ENCODE measurements at places on chromosomes 4 and X.

GRCh38 chr4:77826275-77826674 lies 7.1 kb upstream of the CNOT6L start:
- DNase-seq, result no peak

DNA sequence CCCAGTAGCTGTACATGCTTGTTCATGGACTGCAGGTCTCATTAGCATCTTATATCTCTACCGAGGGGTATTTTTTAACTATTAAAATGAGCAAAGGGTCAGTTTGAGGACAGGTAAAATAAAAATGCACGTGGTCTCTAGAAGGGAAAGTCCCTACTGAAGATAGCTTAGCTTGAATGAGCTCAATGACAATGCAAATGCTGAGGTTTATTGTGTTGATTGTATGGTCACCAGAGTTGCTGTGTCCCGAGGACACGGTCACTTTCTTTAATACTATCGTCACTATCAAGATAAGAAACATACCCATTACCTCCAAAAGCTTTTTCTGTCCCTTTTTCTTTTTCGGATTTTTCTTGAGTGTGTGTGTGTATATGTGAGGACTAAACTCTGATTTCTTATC lies 250.5 kb upstream of the PRKX start:
- DNase-seq, result no peak

DNA sequence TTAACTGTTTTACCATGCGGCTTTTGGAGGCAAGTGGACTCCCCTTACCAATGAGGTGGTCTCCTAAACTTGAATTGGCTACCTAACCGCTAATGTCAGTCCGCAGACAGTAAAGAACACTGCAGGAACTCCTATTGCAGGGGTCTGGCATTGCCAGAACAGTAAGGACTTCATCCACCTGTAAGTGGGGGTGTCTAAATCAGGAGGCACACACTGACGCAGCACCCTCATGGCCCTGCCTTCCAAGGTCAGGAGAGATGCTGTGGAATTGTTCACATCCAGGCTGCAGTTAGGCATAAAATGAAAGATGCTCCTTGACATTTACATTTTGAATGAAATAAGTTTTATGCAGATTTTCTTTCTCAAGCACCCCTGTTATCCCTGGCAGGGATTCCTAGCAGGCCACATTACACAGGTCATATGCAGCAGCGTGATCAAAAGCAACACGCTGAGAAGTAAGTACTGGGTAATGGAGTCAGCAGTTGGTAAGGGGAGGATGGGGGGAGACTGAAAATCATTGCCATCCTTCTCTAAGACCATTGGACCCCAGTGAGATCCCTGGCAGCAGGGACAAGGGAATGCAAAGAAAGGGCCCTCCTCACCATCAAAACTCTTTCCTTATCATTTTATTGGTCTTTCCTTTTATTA lies 3.8 kb downstream of the PPARGC1A start:
- DNase-seq, result no peak

DNA sequence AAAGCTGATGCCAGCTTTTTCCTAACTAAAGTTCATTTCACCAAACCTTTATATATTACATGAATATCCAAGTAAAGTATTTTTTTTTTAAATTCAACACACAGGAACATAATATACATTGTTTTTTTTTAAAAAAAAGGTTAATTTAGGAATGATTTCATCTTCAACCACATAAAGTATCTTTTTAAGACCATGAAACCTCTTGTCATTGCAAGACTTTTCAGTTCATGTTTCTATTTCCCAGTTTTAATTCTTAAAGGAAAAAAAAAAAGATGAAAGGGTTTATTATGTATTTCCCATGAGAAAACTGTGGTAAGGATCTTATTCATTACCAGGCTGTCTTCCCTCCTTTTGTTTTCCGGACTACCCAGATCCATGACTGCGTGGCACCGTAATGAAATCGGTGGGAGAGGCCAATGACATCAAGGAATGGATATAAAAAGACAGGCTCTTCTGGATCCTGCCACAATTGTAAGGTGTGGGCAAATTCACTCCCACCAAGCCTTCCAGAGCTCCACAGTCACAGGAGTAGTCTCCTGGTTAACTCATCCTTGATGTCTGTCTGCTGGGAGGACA lies 84.7 kb upstream of the CBR4 start:
- no peak for DNase-seq

- no peak for DNase-seq
Observed at GRCh38 chr4:45121426-45121975, 395.1 kb upstream of the GNPDA2 start.

- DNase-seq, result no peak
Observed at GRCh38 chr4:159776961-159777360, 674.1 kb downstream of the RAPGEF2 start.

DNA sequence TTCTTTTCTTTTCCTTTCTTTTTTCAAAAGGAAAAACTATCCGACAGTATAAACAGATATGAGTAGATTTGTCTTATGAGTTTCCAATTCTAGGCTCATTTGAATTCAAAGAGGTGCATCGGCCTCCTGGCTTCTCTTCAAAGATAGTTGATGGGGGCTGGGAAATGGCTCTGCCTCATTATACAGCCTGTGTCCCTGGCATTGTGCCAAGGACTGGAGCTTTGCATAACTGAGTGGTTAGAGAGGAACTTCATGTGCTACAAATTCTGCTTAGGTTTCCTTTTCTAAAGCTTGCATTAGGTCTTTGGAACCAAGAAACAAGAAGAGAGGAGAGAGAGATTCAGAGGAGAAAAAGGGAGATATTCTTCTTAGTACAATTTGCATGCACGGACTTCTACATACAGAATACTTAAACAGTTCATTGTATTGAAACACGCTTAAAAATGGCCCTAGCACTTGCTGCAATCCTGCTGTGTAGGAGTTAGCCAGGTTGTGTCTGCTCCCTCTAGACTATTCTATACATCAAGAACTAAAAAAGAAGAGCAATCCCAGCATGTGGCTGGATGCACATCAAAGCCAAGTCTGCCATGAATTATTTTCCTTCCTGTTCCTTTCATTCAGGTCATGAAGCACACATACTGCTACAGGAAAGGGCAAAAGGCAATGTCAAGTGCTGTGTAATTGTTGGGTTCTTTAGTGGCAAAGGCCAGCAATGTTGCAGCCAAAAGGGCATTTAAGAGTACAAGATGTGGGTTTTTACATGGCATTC lies 70.9 kb downstream of the INTS12 start:
- no peak for DNase-seq

GRCh38 chr4:105594099-105595010 lies 41.9 kb downstream of the ARHGEF38 start:
- DNase-seq, result no peak

DNA sequence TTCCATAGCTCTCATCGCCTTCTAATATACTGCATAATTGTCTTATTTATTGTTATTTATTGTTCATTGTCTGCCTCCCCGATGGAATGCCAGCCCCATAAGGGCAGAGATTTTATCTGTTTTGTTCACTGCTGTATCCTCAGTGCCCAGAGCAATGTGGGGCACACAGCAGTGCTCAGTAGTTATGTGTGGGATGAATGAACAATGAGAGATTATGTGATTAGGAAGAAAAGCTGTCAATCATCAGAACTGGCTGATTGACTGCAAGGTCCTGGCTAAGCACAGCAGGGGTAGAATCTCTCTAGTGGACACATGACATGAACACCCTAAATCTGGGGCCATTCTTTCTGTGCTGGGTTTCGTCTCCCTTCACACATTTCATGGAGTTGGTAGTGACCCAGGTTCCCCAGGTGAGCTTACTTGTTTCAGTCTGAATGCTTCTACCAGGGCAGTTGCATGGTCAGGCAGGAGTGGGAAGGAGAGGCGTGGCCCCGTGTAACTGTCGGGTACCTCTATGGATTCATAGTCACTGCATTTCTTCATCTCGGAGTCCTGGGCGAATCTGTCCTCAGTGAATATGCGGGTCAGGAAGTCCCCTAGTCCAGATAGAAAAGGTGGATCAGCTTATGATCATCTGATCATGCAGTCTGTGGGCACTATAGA lies 12.6 kb downstream of the PPEF2 start:
- DNase-seq, result no peak

- DNase-seq, result no peak
Observed at GRCh38 chr4:78766026-78766425, 10.1 kb upstream of the BMP2K start.

DNA sequence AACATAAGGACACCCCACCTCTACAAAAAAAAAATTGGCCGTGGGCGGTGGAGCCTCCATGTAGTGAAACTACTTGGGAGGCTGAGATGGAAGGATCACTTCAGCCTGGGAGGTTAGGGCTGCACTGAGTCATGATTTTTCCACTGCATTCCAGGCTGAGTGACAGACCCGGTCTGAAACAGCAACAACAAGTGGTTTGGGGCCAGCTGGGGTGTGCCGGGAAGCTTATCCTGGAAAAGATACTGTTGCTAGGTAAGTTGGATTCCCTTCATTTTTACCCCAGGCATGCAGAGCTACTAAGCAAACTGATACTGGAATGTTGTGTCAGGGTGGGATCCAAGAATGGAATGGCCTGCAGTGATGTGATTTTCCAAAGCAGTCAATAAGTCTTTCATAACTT lies 57.0 kb downstream of the XAGE2 start:
- DNase-seq, result no peak

DNA sequence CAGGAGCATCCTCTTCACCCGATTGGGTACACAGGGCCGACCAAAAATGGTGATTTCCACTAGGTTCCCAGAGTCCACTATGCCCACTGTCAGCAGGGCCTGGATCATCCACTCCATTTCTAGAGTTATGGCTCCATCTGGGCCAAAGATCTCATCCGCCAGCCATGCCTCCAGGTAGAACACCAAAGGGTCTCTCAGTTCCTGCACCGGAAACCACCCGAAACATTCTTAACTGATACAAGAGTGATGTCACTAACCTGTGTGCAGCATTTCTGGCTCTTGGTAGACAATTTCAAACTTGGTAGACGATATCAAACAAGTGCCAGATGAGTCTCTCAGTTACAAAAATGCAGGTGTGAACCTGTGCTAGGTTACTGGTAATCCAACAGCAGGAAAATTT lies 306.1 kb downstream of the BCOR start:
- no peak for DNase-seq

DNA sequence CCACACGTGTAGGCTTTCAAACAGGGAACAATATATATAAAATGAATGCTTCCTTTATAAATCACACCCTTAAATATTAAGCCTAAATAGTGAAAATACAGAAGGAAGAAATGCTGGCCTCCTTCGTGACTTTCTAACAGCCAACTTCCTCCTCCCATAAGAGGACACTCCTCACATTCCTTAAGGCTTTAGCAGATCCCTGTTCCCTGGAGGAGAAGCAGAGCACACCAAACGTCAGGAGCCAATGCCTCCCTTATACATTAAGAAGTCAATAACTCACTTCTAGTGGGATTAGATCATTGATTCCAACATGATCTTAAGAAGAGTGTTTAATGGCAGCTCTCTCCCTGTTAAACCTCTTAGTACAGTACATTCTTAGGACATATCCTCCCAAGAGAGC lies 108.4 kb upstream of the FAM241A start:
- no peak for DNase-seq

DNA sequence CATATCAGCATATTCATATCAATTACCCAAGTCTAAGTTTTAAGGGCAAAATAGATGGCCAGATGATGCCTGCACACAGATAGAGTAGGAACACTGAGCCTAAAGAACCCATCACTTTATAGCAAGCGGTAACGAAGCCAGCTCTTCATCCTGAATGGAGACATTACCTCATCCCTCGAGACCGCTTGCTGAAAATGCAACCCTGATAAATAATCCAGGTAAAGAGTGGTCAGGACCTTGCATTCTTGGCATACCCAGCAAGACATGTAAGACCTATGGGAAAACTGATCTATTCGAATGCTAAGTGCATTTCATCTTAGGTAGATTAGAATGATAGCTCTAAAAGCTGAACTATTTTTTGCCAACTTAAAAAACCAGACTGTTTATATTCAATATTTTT lies 25.3 kb downstream of the DCHS2 start:
- no peak for DNase-seq

DNA sequence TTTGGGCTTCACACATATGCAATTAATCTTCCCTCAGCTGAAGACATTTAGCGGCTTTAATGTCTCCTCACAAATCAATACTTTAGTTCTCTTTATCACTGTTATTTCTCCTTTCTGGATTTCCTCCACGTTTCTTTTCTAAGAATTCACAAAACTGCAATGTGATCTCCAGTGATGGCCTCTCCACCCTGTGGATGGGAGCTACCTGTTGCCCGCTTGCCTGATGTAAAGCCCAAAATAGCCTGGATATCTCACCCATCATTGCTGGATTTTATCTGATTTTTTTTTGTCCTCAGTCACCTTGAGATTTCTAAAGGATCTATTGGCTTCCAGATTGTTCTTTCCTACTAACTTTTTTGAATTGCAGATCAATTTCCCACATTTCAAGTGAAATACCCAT lies 129.3 kb upstream of the FAM241A start:
- no peak for DNase-seq

DNA sequence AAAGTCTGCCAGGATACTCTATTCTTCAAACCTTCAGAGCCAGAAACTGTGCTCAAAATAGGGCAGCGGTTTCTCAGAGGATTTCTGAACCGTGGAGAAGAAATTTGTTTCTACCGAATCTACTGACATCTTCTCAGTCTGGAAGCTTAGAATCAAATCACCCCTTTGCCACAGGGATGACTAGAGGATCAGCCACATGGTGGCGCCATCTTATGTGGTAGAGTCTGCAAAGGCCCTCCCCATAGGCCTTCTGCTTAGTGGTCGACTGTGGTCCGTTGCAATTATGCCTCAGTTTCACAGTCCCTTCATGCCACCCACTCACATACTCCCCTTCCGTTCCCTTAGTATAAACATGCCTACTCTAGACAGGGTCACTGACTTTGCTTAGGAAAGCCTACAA lies 680.7 kb upstream of the SPANXN1 start:
- no peak for DNase-seq

DNA sequence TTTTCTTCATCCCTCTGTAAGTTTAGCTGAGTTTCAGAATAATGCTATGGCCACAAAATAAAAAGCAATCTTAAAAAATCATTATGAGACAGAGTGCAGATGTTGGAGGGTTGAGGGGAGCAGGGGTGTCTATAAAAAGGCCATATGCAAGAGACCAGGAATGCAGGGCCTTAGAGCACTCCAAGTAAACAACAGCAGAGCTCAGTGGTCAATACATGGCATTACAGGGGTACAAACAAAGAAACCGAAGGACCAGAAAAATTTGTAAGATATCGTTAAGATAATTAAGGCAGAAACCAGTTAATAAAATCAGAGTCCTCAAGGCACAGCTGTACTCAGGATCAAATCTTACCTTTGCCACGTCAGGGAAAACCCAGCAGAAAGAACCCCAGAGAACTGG lies 28.4 kb upstream of the NDST3 start:
- no peak for DNase-seq

DNA sequence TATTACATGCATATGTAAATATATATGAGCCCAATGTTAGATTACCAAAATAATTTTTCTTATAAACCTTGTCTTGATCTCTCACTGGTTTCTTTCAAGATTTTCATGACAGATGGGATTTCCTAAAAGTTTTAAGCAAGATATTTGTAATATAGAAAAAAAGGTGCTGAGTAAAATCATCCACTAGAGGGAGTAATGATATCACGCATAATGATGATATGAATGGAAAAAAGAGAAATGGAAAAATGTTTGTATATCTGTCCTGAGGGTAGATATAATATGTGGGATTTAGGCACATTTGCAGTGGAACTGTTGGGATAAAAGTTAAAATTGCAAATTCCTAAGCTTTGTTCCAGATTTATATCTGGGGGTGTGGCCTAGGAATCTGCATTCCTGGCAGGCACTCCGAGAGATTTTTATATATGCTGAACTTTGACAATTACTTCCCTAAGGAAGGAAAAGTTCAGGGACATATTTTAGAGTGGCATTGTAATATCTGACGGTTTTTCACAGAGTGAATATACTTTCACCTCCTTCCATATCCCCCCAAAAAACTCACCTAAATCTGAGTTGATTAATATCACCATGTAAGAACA lies 60.5 kb downstream of the TMA16 start:
- no peak for DNase-seq
